ENCODE measurements at places on chromosomes 11 and 22. TPM values are rescaled to one million over a fixed set of nuclear protein-coding genes. Genes with fewer than 3 reads are reported as not detected.

Gene CSF2RB
- total RNA-seq = not detected

Gene MOGAT2
- total RNA-seq = not detected

Gene CDC45
- total RNA-seq = 10.0 TPM

Gene CRACR2B
- total RNA-seq = not detected

Gene RAB6A
- total RNA-seq = 86.7 TPM

Gene SLC22A9
- total RNA-seq = not detected

Gene GDPD5
- 7.7 TPM for total RNA-seq

Gene OR1S2
- not detected for total RNA-seq

Gene NCAM1
- 0.62 TPM for total RNA-seq

Gene VPS37C
- 11.3 TPM for total RNA-seq
